ENCODE measurements at places on chromosomes 5 and 9. TPM values are rescaled to one million over a fixed set of nuclear protein-coding genes. Genes with fewer than 3 reads are reported as not detected.

RETREG1 gene
- total RNA-seq = 1.9 TPM

SLC6A7 gene
- 0.06 TPM for total RNA-seq

PCDHB10 gene
- 0.71 TPM for total RNA-seq

KLHL9 gene
- total RNA-seq = not detected

GRCh38 chr5:79069488-79070349, at the start of the genes BHMT2 and DMGDH:
TSS of gene BHMT2 (plus strand) at chr5:79069767. CDS start at chr5:79069783, 16 bp downstream.
TSS of gene DMGDH (minus strand) at chr5:79069674. CDS start at chr5:79069620, 54 bp downstream.
- peak; percentile 62 for DNase-seq

GRCh38 chr9:135968601-135969000, 7.4 kb upstream of the UBAC1 start:
- DNase-seq = no peak

GRCh38 chr5:150410524-150411244, 2.0 kb downstream of the CD74 start:
- DNase-seq = peak; percentile 69

DNA sequence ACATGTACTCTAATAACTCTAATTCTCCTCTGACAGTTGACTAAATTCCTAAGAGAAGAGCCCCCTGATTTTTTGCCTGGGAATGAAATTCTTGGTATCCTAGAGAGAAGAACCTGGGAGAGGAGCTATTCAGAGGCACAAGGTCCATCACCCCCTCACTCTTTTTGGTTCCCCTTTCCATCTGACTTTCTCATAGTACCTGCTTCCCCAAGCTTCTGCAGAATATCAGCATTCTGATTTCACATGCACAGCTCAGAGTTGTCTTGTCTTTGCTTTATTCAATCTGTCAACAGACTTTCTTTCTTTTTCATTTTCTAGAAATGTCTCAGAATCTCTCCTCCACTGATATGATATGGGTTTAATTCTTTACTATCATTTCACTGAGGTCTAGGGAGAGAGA, 141.5 kb upstream of the FBXL17 start:
- no peak for DNase-seq

- no peak for DNase-seq
Observed at GRCh38 chr5:128262911-128263310, 179.3 kb downstream of the SLC12A2 start.

GRCh38 chr9:23658376-23659258, 167.4 kb downstream of the ELAVL2 start:
- DNase-seq = no peak

DNA sequence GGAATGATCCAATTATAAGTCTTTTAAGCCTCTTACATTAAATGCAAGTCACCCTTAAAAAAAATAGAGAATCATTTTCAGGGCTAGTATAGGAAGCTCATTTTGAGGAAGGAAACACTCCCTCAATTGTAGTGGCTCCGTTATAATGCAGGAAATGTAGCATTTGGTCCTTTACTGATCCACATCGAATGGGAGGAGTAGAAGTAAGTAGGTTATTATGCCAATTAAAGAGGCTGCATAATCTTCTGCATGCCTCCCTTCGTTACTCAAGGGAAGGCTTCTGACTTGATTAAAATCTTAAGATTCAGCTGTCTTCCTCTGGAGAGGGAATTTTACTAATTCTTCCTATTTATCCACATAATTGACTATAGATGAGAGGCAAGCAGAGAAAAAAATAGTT, 579.2 kb upstream of the COX7C start:
- DNase-seq = no peak

- peak; percentile 30 for DNase-seq
Observed at GRCh38 chr9:16069671-16070454, 517.0 kb downstream of the CCDC171 start.

All from Daoy (cell line).